ENCODE measurements at places on chromosomes 13 and 19.

DNA sequence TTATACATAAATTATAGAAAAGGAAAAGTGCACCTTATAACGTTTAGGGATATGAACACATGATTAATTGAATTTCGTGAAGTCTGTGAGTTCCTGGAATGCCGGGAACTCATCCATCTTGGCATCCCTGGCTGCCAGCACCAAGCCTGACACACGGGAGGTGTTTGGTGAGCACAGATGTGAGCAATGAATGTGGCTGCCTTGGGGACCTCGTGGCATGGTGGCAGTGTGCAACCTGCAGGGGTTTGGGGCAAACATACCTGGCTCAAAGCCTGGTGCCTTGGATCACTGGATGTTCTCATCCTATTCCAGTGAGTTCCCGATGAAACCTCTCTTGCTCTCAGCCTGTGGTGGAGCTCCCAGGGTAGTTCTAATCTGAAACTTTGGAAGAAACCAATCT is 10.4 kb upstream of the MAP2K2 start:
- no peak for DNase-seq

- DNase-seq: no peak
Observed at GRCh38 chr13:50699874-50700663, 143.4 kb downstream of the DLEU7 start.

DNA sequence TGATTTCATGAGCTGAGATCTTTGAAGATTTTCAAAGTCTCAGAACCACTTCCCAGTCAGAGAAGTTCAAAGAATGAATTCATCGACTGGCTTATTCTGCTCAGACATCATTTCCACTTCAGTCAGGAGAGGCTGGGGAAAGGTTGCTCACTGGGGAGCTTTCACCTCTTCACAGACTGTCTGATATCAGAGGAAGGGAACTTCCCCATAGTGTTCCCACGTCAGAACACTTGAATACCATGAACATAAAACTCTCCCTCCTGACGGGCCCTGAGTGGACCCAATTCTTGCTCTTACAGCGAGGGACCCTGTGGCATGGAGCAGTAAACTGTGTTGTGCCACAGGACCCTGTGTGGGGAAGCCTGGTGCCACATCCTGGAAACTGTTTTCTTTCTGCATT is 492.6 kb downstream of the COG6 start:
- DNase-seq: no peak

DNA sequence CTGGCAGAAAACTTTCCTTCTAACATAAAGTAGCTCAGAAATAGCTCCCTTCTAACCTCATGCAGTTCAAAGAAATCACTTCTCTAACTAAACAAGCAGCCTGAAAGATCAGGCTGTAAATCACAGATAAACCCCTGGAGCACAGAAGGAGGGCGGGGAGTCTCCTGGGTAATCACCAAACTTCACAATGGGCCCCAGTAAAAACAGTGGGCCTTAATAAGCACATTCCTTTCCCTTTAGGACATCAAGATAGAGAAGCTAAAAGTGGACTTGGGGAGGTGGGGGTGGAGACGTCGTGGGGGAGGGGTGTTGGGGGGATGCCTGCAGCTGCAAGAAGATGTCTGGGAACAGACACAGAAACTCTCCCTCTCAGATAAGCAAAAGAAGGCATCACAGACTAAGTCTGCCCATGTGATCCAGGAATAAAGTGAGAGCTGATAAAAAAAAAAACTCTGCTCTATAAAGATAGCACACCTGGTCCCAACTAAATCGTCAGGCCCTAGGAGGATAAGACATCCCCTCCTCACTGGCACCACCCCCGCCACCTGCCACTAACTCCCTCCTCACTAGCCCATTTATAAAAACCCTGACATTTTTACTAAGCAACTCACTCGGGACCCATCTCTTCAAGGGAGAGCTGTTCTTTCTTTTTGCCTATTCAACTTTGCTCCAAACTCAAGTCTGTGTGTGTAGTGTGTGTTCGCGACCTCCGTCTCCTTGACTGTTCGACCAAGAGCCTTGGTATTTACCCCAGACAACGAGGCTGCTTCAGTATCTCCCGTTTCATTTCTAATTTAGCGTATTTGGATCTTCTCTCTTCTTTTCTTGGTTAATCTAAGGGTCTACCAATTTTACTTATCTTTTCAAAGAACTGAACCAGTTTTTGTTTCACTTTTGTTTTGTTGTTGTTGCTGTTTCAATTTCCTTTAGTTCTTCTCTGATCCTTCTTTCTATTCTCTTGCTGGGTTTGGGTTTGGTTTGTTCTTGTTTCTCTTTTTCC is 31.7 kb downstream of the DNAJC15 start:
- DNase-seq: peak; percentile 92

- DNase-seq: no peak
Observed at GRCh38 chr13:41616151-41616550, 158.8 kb downstream of the RGCC start.

- DNase-seq: no peak
Observed at GRCh38 chr13:113651511-113652403, 6.2 kb downstream of the ATP4B start.

DNA sequence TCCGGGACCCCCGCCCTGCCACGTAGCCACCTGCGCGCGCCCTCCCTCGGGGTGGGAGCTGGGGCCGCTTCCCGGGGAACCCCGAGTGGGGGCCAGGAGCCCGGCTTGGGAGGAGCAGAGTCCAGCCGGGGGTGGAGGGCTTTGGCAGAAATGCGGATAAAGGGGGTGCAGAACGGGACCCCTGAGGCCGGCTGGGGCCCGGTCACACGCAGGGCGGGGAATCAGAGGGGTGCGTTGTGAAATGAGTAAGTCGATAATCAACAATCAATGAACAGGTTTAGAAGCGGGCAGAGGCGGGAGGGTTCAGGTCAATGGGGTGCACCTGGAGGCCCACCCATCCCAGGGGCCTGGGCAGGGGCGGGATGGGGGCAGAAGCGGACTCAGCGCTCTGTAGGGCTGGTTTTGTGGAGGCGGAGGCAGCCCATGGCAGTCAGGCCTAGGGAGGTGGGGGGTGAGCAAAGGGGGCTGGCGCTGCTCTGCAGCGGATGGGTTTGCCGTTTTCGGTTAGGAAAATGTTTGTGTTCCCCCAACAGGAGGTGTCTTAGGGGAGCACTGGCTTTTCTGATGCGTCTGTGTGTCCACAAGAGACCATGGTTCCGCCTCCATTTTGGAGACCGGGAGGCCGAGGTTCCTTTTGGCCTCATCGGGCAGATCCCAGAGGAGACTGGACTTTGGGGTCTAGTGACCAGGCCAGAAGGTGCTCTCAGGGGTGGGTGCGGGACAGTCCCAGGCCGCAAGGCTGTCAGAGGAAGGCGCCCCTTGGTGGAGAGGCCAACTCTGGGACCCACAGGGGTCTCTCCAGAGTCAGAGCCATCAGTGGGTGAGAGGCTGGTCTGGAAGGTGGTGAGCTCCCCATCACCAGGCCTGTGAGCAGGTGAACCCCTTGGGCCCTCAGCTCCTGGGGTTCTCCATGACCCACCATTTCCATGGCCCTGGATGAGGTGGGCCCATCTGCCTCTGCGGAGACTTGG is 683 bp upstream of the DIRAS1 start:
- no peak for DNase-seq

- DNase-seq: no peak
Observed at GRCh38 chr19:17264641-17264979, at the start of gene USHBP1. Gene USHBP1, minus strand, starts transcription at chr19:17264745. Its CDS starts 446 bp downstream, at chr19:17264299.
